ENCODE measurements at places on chromosomes 6 and 20.
A peak's percentile ranks its signal among the peaks of the same experiment; 100 is the strongest.

DNA sequence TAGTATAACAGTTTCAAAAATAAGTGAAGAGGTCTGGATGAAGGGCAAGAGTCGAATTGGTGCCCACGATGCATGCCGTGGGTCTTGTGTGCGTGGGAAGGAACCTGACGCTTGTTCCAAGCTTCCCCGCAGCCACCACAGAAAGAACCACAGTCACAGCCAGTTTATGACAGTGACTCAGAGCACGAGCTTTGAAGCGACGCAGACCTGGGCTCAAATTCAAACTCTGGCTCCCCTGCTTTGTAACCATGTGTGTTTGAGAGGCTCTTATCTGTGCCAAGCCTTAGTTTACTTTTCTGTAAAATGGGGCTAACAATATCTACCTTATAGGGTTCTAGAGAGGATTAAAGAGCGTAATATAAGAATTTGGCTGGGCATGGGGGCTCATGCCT is 65.5 kb downstream of the SYNJ2 start:
- DNase-seq, result peak; percentile 48

DNA sequence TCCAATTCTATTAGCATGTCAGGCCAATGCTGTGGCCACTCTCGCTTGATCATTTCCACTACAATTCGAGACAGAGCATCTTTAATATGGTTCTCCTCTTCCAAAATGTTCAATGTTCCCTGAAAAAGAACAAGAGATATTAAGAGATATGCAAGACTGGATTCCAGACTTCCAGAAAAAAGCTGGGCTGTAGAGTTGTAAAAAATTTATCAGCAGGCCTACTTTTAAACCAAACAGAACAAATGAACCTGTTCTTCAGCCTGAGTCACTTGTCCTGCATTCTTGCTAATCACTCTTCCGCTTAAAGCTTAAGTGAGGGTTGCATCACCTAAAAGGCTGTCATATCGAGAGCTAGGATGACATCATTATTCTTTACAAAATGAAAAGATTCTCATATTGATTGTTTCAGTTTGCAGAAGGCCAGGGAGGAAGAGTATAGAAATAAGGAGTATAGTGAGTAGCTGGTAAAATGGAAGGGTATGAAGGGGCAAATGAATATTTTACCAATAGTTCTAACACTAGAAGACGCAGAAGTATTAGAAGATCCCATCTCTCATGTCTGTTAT is 4.9 kb downstream of the XPO5 start:
- DNase-seq, result no peak

DNA sequence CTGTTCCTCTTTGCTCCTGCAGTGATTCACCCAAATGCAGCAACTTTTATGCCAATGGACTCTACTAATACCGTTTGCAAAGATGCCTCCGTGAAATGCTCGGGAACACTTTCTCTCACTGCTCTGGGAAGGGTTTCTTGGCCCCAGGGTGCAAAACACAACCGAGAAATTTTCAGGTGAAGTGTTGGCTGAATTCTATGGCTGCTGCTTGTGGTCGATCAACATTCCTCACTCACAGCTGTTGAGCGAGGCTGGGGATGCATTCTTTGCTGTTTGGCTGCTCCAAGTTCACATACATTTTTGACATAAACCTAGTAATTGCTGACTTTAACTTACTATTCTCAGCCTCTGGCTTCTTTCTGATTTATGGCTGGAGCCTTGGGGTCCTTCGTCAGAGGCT is 342.0 kb upstream of the CHD6 start:
- no peak for DNase-seq

GRCh38 chr20:32208499-32209154 is 947 bp downstream of the POFUT1 start:
- DNase-seq, result no peak

GRCh38 chr20:41371371-41371770 is 4.8 kb upstream of the EMILIN3 start:
- DNase-seq, result no peak

- no peak for DNase-seq
These were observed 84.3 kb downstream of the SHLD1 start for GRCh38 chr20:5834436-5835005.

GRCh38 chr6:137677709-137678108 is 183.5 kb upstream of the OLIG3 start:
- DNase-seq, result no peak

DNA sequence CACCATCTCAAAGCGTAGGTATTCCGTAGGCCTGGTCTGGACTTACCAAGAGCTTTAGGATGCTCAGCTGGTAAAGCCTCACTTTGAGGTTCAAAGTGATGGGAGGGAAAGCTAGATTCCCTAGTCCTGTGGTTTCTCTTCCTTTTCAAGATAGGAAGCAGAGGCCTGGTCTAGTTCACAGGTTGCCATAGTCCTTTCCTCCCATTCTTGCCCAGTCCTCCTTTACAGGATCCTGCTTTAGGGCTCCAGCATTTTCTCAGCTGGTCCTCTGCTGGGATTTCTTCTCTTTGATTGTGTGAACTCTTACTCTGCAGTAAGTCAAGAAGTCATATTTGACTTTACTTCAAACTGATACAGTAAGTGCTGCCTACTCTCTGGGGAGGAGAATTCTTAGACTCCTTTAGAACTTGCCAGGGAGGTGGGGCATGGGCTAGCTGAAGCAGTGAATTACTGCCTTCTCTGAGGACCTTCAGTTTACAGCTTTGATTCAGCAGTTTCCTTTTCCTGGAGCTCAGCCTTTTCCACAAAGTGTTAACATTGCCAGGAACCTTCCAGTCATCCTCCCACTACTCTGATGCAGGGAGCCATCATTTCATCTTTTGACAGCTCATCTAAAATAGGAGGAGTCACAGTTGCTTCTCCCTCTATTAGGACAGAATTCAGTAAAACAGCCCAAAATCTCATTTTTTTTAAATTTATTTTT is 42.8 kb upstream of the PLCG1 start:
- no peak for DNase-seq

DNA sequence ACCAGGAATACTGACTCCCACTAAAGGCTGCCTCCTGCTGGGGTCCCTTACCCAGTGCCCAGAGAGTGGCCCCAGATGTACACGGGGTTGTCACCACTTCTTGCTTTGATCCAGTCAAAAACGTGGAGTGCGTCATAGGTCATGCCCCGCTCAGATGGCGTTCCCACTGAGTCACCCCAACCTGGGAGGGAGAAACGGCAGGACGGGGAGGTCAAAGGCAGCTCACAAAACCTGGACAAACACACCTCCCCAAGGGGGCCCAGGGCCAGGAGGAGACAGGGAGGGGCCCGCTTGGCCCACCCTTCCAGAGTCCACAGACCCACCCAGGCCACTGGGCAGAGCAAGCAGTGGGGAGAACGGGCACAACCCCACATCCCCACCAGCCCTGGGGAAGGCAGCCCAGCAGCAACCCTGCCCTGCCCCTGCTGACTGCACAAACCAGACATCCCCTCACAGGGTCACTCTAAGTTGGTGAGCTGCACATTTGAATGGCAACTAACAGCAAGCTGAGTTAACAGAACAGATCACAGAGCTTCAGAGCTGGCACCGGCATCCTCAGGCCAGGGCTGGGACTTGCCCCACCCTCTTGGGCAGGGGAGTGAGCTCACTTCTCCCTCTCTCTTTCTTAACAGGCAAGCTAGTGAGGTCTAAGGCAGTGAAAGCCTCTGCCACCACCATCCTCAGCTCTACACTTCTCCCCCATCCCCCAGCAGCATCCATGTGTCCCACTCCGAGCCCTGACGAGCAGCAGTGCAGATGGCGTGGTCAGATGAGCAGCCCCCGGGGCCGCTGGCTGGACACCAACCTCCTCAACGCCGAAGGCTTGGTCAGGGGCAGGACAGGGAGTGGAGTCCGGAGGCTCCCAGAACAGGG is 61.7 kb downstream of the PYGB start:
- no peak for DNase-seq

DNA sequence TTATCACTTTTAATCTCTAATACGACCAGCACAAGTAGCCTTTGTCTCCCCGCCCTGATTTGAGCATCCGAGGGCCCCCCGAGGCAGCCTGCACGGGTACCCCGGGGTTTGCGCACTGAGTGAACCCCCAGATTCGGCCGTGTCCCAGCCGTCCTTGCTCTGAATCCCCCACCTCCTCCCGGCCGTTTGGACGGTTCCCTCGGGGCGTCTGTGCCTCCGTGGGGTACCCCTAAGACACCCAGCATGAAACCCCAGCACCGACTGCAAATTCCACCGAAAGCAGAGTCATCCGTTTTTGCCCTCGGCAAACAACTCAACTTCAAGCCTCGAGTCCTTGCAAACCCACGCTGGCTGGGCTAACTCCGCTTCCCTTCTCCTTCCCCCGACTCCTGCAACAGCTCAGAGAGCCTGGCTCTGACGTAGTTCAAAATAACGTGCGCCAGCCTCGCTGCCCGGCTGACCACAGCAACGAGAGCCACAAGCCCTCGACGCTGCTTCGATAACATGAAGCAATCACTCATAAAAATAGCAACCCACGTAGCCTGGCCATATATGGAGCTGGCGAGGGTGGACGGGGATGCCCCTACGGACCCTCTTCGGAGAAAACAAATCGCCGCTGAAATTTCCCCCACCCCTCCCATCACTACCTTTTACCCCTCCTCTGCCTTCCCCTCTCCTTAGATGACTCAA is 764 bp upstream of the SNAP25 start:
- DNase-seq, result no peak

DNA sequence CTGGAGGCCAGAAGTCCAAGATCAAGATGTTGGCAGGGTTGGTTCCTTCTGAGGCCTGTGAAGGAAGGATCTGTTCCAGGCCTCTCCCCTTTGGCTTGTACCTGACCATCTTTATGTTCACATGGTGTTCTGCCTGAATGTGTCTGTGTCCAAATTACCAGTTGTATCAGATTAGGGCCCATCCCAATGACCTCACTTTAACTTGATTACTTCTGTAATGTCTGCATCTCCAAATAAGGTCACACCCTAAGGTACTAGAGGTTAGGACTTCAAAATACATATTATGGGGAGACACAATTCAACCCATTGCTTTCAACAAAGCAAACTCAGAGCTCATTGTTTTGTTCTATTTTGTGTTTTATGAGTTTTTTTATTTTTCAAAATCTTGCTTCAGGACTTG is 75.7 kb downstream of the TNFAIP3 start:
- DNase-seq, result no peak

DNA sequence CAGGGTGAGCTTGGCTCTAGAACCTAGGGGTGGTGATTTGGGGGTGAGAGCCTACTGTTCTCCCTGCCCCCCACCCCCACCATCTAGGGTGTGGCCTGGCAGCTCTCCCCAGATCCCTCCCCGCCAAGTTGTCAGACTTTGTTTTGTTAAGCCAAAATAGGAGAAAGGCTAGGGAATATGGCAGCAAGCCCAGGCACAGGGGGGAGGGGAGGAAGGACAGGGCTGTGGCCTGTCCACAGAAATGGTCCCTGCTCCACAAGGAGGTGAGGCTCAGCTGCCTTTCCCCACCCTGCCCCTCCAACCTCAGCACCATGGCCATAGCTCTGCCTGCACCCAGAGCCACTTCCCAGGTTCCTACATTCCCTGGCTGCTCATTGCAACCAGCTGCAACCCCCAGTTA is 17.2 kb downstream of the SCUBE3 start:
- DNase-seq, result no peak

- DNase-seq, result no peak
These were observed 99.7 kb downstream of the F13A1 start for GRCh38 chr6:6220718-6221117.

DNA sequence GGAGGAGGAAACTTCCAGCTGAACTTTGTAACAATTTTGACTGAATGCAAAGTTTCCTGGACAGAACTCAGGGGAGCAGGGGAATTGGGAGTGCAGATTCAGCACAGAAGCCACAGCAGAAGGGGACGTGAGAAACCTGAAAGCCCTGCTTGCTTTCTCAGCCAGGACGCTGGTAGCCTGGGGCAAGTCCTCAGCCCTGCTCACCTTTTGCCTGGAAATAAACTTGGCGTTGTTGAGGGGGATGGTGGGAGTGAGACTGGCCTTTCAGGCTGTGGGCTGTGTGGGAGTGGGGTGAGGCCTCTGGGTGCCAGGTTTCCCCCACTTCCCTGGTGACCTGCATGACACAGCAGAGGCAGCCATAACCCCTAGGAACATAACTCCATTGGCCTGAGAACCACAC is 238.1 kb upstream of the HS3ST5 start:
- no peak for DNase-seq

DNA sequence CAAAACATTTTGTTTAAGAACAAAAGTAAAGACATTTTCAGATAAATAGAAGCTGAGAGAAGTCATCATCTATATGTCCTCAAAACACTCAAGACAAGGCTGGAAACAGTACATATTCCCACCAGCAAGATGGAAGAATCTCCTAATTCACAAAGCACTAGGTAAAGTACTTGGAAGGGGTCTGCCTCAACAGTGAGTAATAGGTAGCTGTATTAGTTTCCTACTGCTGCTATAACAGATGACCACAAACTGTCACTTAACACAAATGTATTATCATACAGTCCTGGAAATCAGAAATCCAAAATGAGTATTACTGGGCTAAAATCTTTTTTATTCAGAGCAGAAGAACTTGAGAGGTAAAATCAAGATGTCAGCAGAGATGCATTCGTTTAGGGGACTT is 40.6 kb downstream of the ZKSCAN8 start:
- no peak for DNase-seq

- DNase-seq, result no peak
These were observed 122.8 kb upstream of the DST start for GRCh38 chr6:56765494-56765893.

DNA sequence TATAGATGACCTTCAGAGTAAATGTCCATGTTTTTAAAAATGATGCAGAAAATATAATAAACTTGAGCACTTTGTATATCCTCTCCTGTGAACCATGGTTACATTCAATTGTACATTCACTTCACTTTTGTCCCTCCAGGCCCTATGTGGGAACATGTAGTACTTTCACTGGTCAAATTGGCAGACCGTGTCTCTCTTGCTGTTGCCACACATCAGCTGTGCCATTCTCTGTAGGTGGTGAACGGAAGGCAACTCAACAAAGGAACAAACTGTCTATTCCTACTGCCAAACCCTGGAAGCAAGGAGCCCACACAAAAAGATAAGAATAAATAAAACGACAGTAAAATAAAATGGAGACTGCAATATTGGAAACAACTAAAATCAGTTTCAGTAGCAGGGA is 2.0 kb downstream of the ROS1 start:
- DNase-seq, result no peak

- DNase-seq, result no peak
These were observed 380.0 kb downstream of the BTBD9 start for GRCh38 chr6:38259736-38260135.

DNA sequence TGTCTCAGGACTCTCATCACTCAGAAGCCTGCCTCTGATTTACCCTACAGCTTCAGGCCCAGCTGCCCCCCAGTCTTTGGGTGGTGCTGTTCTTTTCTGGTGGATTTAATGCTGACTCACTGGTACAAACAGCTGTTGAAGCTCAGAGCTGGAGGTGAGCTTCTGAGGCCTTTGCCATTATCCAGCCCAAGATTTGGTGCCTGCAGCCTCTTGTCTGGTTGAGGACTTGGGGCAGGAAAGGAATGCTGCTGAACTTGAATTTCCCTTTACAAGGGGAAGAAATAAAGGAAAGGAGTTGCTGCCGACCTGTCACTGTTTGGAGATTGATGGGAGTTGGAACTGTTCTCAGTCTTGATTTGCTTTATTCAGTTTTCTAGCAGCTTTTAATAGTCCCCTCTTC is 19.8 kb downstream of the ABCF1 start:
- no peak for DNase-seq
